ENCODE measurements at places on chromosomes 3 and 15.

- DNase-seq, result no peak
Observed at GRCh38 chr15:34318277-34319079, 19.1 kb downstream of the SLC12A6 start.

GRCh38 chr3:8658306-8659212 is 14.0 kb upstream of the SSUH2 start:
- peak; percentile 8 for DNase-seq

- DNase-seq, result no peak
Observed at GRCh38 chr15:36904715-36905114, 195.6 kb downstream of the MEIS2 start.

GRCh38 chr3:188270423-188270972 is 116.5 kb downstream of the LPP start:
- DNase-seq, result no peak

- no peak for DNase-seq
Observed at GRCh38 chr3:64915778-64916177, 228.0 kb upstream of the ADAMTS9 start.
